ENCODE measurements at places on chromosomes 3 and 15. TPM values are rescaled to one million over a fixed set of nuclear protein-coding genes. Genes with fewer than 3 reads are reported as not detected.

GRCh38 chr15:23035964-23036566, 3.3 kb downstream of the TUBGCP5 start:
- H3K4me3 ChIP-seq: no peak overlapping the region
- H3K27me3 ChIP-seq: no peaks in the 10 kb centered on the region
- no peak overlapping the region for H3K27ac ChIP-seq
- peaks cover 19% of the 10 kb centered on the region for H3K36me3 ChIP-seq
- peak; percentile 71 for DNase-seq

DIS3L gene
- 22.9 TPM for total RNA-seq

- DNase-seq: no peak
- no peak overlapping the region for H3K4me3 ChIP-seq
- no peak overlapping the region for H3K27ac ChIP-seq
These were observed 203.1 kb downstream of the CHL1 start for GRCh38 chr3:399647-400046.

DNA sequence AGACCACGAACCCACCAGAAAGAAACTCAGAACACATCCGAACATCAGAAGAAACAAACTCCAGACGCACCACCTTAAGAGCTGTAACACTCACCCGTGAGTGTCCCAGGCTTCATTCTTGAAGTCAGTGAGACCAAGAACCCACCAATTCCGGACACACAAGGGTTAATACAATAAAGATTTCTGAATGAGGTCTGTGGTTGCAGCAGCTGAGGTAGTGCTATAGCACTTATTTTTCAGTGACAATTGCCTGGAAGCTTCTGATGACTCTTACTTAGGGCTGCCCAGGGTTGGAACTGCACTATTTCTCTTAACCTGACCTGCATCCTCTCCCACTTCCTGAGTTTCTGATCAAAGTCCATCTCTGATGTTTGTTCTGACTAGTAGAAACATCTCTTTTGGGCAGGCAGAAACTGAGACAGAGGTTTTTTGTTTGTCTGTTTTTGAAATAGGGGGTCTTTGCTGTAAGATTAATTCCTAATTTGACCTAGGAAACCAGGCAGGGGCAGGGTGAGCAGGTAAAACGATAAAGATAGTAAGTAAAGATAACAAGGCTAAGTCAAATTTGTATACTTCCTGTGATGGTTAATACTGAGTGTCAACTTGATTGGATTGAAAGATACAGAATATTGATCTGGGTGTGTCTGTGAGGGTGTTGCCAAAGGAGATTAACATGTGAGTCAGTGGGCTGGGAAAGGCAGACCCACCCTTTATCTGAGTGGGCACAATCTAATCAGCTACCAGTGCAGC, 169.1 kb downstream of the GAP43 start:
- peak overlapping the region; percentile 53 for H3K4me3 ChIP-seq
- H3K27me3 ChIP-seq: peaks cover 2% of the 10 kb centered on the region
- DNase-seq: peak; percentile 69
- peak overlapping the region; percentile 90 for H3K27ac ChIP-seq
- H3K4me1 ChIP-seq: peaks cover 23% of the 10 kb centered on the region

DNA sequence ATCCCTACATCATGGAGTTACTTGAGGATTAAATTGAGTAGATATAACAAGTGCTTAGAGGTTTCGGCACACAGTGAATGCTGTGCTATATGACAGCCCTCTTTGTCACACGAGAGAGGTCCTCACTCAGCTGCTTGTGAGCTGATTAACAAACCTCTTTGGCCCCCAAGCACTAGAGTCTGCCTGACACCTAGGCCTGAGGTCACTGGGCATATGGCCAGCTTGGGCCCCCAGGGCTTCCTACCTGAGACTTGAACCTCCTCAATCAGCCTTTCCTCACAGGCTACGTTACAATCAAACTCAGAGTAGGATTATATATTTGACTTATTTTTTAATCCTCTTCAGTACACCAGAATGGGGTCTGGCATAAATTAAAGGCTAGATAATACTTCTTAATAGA, 88.8 kb downstream of the WDR72 start:
- H3K4me3 ChIP-seq: no peak overlapping the region
- H3K36me3 ChIP-seq: no peaks in the 10 kb centered on the region
- H3K27me3 ChIP-seq: no peaks in the 10 kb centered on the region
- no peak for DNase-seq
- no peak overlapping the region for H3K27ac ChIP-seq
- H3K4me1 ChIP-seq: no peaks in the 10 kb centered on the region

DNA sequence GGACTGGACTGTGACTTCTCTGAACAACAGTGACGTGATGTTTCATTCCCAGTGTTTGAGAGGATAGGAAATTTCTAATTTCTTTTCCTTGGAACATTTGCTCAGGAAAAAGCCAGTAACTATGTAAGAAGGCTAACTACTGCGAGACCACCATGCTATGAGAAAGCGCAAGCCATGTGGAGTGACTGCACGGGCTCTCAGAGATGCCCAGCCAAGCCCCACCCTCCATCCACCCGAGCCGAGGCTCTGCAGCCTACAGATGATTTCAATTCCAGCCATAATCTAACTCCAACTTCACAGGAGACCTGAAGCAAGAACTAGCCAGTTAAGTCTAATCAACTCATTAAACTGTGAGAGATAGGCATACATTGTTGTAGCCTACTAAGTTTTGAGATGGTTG, 124.3 kb downstream of the GREM1 start:
- no peak overlapping the region for H3K4me3 ChIP-seq
- no peak for DNase-seq
- no peaks in the 10 kb centered on the region for H3K36me3 ChIP-seq
- no peaks in the 10 kb centered on the region for H3K27me3 ChIP-seq

CDHR4 gene
- 0.16 TPM for total RNA-seq

PLAAT1 gene
- total RNA-seq: not detected

GP5 gene
- total RNA-seq: 0.28 TPM

PAQR9 gene
- total RNA-seq: not detected
